ENCODE measurements at places on chromosomes 2 and 18.

GRCh38 chr2:240254337-240255164, 114.1 kb upstream of the OTOS start:
- no peak for DNase-seq

GRCh38 chr2:30436859-30437435, 10.1 kb upstream of the LCLAT1 start:
- DNase-seq = no peak

DNA sequence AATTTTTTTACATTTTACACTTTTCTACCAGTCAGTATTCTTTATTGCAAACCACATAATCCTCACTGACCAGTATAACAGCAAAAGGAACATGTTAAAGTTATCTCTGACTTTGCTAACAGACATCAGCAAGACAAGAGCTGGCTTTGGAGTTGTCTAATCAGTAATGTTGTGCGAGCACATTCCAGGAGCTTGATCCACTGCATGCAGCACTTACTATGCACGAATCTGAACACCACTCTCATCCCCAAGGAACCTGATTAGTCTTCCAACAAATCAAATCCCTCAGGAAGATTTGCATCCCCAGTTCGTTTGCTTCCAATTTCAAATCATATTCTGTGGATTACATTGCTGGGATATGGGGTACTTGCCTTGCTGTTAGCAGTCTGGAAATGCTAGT, 269.3 kb upstream of the EPC2 start:
- DNase-seq = no peak

DNA sequence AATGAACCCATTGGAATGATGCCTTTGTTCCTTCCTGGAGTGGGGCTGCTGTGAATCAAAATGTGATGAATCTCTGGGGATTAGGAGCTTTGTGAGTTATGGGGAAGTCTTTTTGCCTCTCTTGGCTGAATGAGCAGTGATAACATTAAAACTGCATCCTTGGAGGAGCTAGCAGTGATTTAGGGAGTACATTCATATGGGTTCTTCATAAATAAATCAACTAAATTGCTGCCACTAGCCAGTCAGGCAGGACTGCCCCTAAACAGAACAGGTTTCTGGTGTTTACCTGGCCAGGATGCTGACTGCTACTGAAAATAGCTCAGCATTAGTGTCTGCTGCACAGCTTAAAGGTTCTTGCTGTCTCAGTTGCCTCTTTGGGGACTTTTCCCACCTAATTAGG, 244.5 kb upstream of the MEX3C start:
- no peak for DNase-seq

GRCh38 chr2:206802654-206803514, 37.5 kb downstream of the FASTKD2 start:
- DNase-seq = no peak

DNA sequence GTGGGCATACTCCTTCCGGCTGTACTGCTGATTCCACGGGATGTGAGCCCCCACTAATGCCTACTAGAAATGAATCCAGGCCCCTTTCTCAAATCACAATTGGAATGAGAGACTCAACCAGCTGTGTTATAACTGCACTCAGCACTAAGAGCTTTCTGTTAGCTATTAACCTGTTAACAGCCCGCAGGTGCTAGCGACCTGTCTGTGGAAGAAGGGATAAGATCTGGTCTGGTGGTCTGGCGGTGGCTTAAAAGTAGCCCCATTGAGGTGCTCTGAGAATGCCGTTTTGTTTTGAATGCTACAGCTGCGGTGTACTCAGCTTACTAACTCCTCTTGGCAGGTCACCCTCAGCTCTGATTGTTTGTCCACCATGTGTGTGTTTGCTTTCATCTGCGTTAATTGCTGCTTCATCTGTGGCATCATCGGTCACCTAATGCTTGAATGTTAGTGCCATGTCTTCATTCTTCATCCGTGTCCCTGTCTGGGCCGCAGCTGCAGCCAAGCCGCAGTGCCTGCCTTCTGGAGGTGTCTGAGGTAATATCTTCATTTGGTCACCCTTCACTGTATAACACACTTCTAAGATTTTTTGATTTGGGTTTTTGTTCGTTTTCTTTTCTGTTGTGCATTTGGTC, 16.3 kb downstream of the RAB12 start:
- no peak for DNase-seq

DNA sequence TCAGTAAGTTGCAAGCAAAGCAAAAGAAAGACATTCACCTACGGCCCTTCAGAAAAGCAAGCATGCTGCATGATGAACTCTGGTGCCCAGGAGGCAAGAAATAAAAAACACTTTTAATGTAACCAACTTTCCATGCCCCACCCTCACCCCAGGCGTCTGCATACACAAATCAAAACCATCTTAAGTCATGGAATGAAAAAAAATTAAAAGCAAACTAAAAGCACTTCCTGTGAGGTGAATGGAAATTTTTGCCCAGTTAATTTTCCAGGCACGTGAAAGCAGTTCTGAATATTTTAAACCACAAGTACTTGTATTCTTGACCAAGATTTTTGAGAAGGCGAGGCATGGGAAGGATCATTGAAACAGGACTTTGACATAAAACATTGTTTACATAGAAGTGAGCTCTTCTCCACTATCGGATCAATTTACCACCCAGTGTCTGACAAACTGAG, 2.5 kb upstream of the ICOS start:
- peak; percentile 78 for DNase-seq

DNA sequence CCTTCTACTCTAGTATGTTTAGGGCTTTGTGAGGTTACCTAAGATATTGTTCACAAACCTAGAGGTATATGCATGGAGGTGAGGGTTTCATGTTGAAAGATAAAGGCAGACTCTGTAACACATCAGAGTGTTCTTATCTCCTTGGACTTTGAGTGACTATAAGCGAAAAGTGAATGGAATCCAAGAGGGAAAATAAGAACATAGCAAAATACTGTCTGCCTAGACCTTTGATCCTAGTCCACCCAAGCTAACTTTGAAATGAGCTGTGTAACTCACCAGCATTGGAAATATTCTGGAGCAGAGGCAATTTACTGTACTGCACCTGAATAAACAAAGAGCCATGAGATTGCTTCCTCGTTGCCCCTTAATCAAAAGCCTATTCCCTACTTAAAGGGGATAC, 28.2 kb upstream of the GALNT1 start:
- DNase-seq = no peak

GRCh38 chr2:199118673-199119112, 339.0 kb downstream of the SATB2 start:
- no peak for DNase-seq

DNA sequence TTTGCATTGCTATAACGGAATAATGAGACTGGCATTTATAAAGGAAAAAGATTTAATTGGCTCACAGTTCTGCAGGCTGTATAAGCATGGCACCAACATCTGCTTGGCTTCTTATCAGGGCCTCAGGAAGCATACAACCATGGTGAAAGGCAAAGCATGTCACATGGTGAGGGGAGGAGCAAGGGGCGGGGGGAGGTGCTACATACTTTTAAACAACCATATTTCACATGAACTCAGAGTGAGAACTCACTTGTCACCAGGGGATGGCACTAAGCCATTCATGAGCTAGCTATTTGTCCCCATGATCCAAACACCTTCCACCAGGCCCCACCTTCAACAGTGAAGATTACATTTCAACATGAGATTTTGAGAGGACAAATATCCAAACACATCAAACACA, 188.7 kb downstream of the MBD5 start:
- peak; percentile 48 for DNase-seq

DNA sequence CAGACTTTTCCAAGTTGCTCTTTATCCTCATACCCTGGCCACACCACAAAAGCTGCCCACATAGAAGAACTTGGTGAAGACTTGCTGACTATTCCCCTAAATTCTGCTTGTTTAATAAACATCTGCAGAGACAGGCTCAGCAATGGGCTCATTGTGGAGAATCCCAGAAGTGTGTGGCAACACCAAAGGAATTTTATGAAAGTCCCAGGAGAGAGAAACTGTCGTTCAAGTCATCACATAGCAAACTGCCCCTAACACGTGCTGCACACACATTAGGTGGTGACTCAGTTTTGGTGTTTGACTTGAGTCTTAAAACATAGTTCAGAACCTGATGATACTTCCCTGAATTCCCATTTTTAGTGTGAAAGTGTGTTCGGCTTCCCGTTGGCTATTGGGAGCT, 38.6 kb downstream of the CYP1B1 start:
- no peak for DNase-seq

DNA sequence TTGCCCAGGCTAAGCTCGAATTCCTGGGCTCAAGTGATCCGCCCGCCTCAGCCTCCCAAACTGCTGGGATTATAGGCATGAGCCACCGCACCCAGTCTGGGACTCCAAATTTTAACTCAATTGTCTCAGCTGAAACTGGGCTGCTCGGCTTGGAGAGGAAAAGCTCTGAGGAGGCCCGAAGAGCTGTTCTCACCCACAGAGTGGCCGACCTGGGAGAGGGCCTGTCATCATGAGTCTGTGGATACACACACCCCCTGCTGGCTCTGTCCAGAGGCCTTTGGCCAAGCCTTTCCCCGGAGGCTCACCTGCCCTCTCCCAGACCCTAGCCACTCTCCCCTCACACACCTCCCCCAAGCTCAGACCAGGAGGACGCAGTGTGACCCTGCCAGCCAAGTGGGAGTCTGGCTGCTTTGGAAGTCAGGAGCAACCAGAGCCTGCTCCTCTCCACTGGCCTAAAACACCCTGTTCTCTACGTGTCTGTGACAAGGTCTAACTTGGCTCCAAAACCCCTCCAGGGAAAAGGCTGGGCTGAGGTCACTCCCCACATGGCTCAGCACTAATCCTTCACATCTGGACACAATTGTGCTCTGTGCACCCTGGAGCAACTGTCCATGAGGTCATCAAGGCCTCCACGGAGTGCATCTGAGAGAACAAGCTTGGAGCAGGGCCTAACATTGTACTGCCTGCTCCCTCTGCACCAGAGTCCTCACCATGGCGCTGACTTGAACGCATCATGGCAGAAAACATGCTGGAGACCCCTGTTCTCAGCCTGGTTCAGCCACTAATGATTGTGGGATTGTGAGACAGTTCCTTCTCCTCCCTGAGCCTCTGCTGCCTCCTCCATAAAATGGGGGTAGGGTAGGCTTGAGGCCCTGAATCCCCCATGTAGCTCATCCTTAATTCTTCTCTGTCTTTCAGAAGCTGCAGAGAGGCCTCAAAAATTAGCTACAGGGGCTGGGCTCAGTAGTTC, 49.9 kb upstream of the RAB6C start:
- DNase-seq = no peak

- DNase-seq = no peak
Observed at GRCh38 chr2:100272841-100273329, 49.4 kb downstream of the LONRF2 start.

- no peak for DNase-seq
Observed at GRCh38 chr2:159131914-159132281, 154.6 kb downstream of the WDSUB1 start.

DNA sequence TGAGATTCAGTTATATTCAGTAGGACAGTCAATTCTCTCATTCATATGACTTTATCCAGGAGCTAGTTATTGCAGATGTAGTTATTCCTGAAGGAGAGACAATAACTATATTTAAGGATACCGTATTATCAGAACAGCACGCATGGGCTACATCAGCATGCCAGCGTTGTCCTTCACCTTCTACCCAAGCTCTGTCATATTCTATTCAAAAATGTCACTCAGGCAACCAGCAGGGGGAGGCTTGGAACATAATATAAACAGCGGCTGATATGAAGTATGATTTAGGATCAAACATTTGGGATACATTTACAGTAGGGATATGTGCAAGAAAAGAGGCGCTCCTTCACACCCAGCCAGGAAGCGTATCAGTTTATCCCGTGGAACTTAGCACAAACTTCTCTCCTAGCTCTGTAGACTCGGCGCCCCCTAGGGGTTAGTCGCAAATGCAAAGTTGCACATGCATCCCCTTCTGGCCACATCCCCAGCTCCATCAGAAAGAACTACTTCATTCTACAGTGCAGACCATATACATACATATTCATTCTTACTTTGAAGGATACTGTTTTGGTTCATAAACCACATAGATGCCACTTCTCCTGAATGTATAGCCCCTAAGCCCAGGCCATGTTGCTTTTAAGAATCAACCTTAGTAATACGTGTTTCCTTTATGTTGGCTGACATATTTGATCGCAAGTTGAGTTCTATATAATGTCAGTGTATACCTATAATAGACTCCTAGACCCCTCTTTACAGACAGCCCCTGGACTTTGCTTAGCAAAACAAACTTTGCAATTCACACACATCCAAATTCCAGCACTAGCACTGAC, 759.4 kb downstream of the ADCYAP1 start:
- DNase-seq = peak; percentile 68

- DNase-seq = peak; percentile 33
Observed at GRCh38 chr2:197869501-197870111, 65.2 kb downstream of the PLCL1 start.

DNA sequence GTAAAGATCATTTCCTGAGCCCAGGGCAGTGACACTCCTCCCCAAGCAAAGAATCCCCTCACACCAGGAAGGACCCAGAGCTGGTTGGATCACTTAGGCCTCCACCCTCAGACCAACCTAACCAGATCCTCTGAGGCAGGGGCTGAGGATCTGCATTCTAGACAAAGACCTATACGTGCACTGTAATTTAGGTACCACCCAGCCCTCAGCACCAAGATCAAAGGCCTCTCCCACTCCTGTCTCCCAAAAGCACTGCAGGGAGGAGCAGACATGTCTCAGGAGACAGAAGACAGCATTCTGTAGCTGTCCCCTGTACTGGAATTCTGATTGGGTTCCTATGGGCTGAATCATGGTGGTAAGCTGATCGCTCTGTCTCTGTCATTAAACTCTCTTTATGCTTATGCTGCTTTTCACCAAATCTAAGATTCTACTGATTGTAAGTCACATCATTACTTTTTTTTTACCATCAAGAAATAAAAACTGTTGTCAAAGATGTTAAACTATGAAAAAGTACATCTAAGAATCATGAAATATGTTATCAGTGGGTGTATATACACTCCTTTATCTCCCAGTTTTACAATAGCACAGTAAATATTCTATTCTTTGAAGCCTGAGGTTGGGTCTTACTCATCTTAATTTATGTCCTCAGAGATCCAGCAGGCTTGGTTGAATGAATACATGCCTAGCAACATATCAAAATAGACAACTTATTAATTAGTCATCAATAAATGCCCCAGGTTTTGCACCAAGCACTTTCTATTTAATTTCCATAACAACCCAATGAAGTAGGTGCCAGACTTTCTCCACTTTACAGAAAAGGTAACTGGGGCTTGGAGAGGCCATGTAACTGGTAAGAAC, 28.3 kb downstream of the MCFD2 start:
- no peak for DNase-seq

- DNase-seq = no peak
Observed at GRCh38 chr2:239903803-239904202, 121.3 kb downstream of the NDUFA10 start.

GRCh38 chr2:175571078-175571653, 389.7 kb upstream of the ATP5MC3 start:
- no peak for DNase-seq
